Natural killer cell (primary cell): ENCODE measurements at places on chromosomes 12 and 14. TPM values are rescaled to one million over a fixed set of nuclear protein-coding genes. Genes with fewer than 3 reads are reported as not detected.

Gene ENDOU
- 0.20 TPM for total RNA-seq

GRCh38 chr14:101499513-101499912 is 61.8 kb upstream of the DIO3 start:
- no peak overlapping the region for H3K27ac ChIP-seq
- no peaks in the 10 kb centered on the region for H3K36me3 ChIP-seq
- H3K4me1 ChIP-seq = no peaks in the 10 kb centered on the region
- H3K4me3 ChIP-seq = no peak overlapping the region
- peak; percentile 9 for DNase-seq
- H3K27me3 ChIP-seq = no peaks in the 10 kb centered on the region

DNA sequence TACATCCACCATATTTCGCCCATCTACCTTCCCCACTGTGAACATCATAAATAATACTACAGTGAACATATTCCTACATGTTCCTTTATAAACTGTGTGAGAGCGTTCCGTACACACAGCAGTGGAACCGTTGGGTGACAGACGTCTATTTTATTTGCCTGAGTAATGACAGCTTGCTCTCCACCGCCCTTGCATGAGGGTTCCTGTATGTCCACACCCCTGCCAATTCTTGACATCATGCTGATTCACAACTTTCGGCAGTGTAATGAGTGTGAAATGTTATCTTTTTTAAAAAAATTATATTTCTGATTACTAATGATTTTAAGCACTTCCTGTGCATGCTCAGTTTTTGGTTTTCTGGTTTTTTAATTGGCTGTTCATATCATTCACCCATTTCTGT is 4.3 kb upstream of the RAD52 start:
- H3K4me3 ChIP-seq = no peak overlapping the region
- H3K4me1 ChIP-seq = peaks cover 8% of the 10 kb centered on the region
- H3K27me3 ChIP-seq = no peaks in the 10 kb centered on the region
- H3K27ac ChIP-seq = no peak overlapping the region

Gene CCT2
- total RNA-seq = 154 TPM

DNA sequence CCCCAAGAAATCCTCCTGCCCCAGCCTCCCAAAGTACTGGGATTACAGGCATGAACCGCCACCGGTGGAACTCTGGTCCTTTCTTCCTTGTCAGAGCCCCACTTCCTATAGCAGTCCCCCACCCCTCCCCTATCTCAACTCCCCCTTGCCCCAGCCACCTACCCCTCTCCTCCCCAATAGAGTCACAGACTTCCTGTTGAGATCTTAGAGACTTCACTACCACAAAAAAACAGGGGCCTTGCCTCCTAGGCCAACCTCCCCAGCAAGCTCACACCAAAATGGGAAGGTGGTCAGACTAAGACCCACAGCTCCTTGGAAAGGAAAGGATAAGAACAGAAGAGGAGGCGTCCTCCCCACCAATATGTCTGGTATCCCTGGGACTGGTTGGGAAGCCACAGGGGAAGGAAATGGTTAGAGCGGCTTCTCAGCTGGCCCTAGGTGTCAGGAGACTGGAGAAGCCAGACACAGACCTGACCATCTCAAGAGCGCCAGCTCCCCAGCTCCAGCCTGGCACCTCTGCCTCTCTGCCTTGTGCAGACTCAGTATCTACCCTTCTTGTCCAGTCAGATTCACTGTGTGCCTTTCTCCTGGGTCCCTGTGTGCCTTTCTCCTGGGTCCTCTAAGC is 8.5 kb downstream of the ITGB7 start:
- H3K4me1 ChIP-seq = peaks cover 50% of the 10 kb centered on the region
- H3K27me3 ChIP-seq = no peaks in the 10 kb centered on the region
- no peak overlapping the region for H3K4me3 ChIP-seq
- no peak for DNase-seq
- H3K36me3 ChIP-seq = peaks cover 49% of the 10 kb centered on the region

DNA sequence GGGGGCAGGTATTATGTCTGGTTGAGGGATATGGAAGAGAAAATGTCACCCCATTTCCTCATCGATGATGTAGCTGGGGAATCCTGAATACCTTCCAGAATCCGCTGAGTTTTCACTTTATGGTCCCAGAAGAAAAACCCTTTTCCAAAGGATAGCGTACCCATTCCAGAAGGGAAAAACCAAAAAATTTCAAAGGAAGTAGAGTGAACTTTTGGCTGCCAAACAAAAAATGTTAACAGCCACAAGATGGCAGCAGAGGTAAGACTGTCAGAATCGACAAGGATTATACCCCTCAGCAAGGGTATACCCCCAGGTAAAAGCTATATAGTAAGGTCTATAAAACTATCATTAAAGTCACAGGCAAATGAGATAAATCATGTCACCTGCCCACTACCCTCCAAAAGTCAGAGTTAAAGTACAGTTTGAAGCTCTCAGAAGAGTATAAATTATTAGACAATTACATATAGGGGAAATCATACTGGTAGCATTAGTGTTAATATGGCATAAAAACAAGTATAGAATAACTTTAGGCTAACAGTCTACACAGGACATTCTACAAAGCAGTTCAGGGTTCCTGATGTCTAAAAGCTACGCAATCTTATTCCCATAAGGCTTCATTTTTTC is 18.0 kb downstream of the ACIN1 start:
- no peaks in the 10 kb centered on the region for H3K27me3 ChIP-seq
- H3K4me1 ChIP-seq = peaks cover 3% of the 10 kb centered on the region
- H3K4me3 ChIP-seq = no peak overlapping the region
- no peak for DNase-seq
- H3K36me3 ChIP-seq = peaks cover 85% of the 10 kb centered on the region

Gene RIMKLB
- total RNA-seq = 15.4 TPM

DNA sequence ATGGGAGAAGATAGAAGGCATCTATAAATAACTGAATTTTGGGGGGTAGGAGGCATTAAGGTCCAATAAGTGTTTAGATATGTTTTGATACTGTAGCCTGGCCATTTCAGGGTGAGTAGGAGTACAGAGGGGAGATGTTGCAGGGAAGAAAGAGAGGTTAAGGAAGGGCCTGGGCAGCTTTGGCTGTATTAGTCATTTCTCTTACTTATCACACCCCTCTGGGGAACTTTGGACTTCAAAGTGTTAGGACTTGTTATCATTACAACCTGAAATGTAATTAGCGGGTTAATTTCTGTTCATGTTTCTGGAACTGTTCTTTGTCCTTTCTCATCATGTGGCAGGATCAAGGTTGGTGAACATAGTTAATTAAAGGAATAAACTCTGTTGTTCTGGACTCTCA is 40.3 kb downstream of the SUSD6 start:
- H3K36me3 ChIP-seq = no peaks in the 10 kb centered on the region
- no peaks in the 10 kb centered on the region for H3K27me3 ChIP-seq
- peaks cover 39% of the 10 kb centered on the region for H3K4me1 ChIP-seq
- no peak for DNase-seq
- H3K27ac ChIP-seq = peak overlapping the region; percentile 68
- no peak overlapping the region for H3K4me3 ChIP-seq

- no peaks in the 10 kb centered on the region for H3K36me3 ChIP-seq
- no peak overlapping the region for H3K27ac ChIP-seq
- no peak overlapping the region for H3K4me3 ChIP-seq
- H3K4me1 ChIP-seq = no peaks in the 10 kb centered on the region
Observed at GRCh38 chr14:54812617-54813016, 90.0 kb downstream of the GCH1 start.

DNA sequence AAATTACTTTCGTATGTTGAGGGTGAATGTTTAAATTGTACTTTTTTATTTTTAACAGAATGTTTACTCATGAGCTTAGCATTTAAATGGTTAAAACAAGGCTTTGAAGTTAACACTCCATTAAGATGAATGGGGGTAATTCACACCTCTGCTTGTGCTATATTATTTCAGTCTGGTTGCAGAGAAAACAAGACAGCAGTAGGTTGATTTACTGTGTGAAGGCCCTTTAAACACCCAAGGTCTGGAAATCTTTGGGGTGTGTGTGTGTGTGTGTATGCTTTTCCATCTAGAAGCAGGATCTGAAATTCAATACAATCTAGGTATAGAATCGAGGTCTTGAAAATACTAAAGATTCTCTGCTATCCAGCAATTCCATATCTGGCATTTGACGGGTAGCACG is 83.8 kb downstream of the SLC38A6 start:
- DNase-seq = no peak
- no peak overlapping the region for H3K27ac ChIP-seq
- H3K4me1 ChIP-seq = no peaks in the 10 kb centered on the region
- no peaks in the 10 kb centered on the region for H3K27me3 ChIP-seq

DNA sequence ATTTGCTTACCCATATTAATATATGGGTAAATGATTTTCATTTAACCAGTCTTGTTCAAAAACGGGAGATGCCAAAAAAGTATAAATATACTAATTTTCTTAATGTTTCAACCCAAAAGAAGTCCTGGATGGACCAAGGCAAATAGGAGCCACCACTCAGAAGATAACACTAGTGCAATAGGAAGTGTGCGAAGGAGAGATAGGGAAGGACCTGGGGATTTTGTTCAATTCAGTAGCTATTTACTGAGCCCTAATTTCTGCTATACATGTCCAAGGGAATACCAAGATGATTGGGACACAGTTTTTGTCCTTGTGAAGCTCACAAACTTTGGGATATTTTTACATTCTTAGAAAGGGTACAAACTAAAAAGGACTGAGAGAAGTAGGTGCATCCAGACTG is 1.5 kb downstream of the CMAS start:
- no peak overlapping the region for H3K27ac ChIP-seq
- H3K36me3 ChIP-seq = no peaks in the 10 kb centered on the region
- H3K4me3 ChIP-seq = no peak overlapping the region
- H3K4me1 ChIP-seq = peaks cover 2% of the 10 kb centered on the region
- H3K27me3 ChIP-seq = no peaks in the 10 kb centered on the region
- DNase-seq = no peak

- H3K27ac ChIP-seq = no peak overlapping the region
- no peak overlapping the region for H3K4me3 ChIP-seq
- no peaks in the 10 kb centered on the region for H3K27me3 ChIP-seq
- H3K36me3 ChIP-seq = peaks cover 18% of the 10 kb centered on the region
- peaks cover 18% of the 10 kb centered on the region for H3K4me1 ChIP-seq
Observed at GRCh38 chr12:121893961-121894460, 5.4 kb downstream of the PSMD9 start.

DNA sequence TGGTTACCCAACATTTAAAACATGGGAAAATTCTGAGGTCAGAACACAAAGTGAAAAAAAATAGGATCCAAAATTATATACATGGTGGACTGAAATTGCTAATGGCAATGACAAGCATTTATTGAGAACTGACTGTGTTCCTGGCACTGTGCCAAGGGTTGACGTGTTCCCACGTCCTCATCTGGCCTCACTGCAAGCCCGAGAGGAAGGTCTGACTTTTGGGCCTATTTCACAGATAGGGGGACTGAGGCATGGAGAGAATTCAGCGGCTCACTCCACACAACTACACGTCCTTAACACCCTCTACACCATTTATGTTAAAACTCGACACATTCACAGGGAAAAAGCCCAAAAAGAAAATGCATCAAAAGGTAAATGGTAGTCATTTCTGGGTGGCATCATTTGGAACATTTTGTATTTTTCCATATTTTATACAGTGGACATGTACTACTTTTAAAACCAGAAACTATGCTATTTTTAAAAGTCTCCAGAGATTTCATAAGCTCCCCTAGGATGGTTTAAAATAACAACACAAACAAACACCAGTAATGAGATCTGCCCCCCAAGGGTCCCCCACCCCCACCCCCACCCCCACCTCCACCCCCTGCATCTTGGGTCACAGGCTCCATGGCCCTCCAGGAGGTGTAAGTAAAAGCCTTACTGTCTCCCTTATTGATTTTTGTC is 27.7 kb downstream of the CLMN start:
- peaks cover 7% of the 10 kb centered on the region for H3K4me1 ChIP-seq
- no peaks in the 10 kb centered on the region for H3K36me3 ChIP-seq
- H3K4me3 ChIP-seq = no peak overlapping the region
- DNase-seq = peak; percentile 30
- no peak overlapping the region for H3K27ac ChIP-seq

GRCh38 chr12:75665216-75665615 is 153.8 kb upstream of the KRR1 start:
- H3K27ac ChIP-seq = no peak overlapping the region
- no peak for DNase-seq
- H3K27me3 ChIP-seq = no peaks in the 10 kb centered on the region
- H3K4me3 ChIP-seq = no peak overlapping the region

Gene KTN1
- 96.7 TPM for total RNA-seq

Gene TAMALIN
- 424 TPM for total RNA-seq
